Activated CD8-positive, alpha-beta memory T cell treated with anti-CD3 and anti-CD28 coated beads for 1 hour (primary cell): ENCODE measurements at places on chromosomes 3 and 15.

DNA sequence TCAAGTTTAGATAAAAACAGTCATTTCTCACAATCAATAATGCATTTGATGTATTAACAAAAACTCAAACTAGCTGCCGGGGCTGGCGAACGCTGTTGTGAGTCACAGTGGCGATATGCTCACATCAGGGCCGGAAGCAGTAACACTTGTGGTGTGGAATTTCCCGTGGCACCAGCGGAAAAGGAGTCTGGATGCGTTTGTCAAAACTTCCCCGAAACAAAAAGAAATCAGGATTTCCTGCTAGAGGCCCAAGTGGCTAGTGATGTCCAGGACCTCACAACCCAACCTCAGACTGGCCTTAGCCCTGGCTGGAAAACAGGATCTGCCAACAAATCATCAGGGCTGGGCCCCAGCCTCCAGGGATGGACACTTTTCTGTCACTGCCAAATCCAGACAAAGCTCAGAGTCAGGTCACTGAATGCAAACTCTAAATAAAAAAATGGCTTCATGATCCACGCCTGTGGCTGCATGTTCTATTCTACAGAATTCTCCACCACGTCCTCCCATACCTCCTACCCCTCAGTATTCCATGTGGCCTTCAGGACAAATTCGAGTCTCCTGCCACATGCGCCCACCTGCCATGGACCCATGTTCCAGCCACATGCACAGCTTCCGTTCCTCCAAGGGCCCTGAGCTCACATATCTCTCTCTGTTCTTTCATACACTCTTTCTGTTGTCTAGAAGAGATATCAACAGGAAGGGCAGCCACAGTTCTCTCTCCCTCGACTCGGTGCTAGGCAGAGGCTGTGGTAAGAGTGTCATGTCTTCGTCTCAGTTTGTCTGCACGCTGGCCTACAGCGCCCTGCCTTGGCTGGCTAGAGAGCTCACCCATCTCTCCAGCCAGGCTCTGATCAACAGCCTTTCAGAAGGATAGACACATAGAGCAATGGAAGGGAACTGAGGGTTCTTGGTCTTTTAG, 35.4 kb downstream of the EHD4 start:
- DNase-seq: peak; percentile 46

DNA sequence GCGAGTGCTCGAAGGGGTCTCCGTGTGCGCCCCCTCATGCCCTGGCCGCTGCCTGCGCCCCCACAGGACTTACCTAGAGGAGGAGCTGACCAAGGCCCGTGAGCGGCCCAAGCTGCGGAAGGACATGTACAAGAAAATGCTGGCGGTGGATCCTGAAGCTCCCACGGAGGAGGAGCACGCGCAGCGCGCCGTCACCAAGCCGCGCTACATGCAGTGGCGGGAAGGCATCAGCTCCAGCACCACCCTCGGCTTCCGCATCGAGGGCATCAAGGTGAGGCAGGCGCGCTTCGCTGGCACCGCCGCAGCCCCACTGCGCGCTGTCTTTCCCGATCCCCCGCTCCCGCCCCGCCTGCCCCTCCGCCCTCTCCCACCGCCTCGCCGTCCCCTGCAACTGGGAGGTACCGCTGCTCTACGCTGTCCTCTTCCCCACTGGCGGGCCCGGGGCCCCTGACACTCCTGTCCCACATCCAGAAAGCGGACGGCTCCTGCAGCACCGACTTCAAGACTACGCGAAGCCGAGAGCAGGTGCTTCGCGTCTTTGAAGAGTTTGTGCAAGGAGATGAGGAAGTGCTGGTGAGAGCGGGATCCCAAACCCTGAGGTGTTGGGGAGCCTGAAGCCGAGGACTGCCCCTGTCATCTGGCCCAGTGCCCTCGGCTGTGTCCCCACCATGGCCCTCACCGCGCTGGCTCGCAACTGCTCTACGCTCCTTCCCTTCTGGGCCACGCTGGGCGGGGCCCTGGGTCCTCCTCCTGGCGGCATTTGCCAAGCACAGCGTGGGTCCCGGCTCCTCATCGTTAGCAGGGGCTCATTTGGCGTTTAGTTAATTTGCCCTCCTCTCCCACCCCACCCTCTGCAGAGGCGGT, 8.5 kb downstream of the ITPKA start:
- no peak for DNase-seq

DNA sequence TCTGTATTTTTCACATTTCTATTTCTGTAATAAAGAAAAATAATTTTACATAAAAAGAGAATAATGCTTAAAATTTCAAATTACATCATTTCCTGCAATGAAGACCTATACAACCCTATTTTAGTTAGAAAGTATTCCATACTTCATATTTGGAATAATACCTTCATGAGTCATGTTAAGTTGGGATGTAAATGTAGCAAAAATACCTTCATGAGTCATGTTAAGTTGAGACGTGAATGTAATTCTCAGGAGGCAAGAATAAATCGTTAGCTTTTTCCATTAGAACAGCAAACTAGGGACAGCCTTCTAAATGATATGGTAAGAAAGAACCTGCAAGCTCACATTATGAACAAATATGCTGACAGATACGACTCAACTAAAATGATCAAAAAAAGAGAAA, 91.9 kb downstream of the NAALADL2 start:
- no peak for DNase-seq

- no peak for DNase-seq
Observed at GRCh38 chr3:127865941-127866340, 43.6 kb upstream of the MGLL start.

- no peak for DNase-seq
Observed at GRCh38 chr3:23489300-23490158, 286.4 kb downstream of the UBE2E2 start.

DNA sequence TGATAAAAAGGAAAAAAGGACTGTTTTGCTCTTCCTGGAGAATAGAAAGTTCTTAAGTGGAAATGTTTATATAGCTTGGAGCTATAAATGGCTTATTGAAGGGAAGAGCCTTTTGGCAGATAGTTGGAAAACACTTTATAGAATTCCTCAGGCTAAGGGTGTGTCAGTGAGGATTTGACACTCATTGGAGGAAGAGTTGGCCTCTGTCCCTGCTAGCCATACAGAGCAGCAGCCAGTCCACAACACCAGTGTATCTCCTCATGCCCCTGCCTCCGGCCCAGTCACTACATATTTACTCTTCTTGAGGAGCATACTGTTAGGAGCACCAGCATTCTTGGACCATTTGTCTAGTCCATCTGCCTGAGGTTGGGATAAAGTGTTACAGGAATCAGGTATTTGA, 36.2 kb downstream of the KLHL18 start:
- DNase-seq: no peak

DNA sequence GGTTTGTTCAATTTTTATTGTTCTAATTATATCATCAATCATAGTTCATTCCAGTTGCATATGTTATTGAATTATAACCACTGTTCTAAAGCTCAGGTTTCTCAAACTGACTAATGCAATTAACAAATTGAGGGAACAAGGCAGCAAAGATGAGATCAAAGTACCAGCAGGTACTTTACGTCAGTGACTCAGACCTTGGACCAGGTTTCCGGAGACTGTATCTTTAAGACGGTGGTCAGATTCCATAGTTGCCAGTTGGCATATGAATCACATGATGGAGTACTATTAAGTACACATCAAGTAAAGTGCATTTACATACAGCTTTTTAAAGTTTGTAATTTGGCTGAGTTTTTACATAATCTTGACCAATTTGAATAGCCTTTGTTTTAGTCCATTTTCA, 583.6 kb upstream of the ROBO2 start:
- no peak for DNase-seq

DNA sequence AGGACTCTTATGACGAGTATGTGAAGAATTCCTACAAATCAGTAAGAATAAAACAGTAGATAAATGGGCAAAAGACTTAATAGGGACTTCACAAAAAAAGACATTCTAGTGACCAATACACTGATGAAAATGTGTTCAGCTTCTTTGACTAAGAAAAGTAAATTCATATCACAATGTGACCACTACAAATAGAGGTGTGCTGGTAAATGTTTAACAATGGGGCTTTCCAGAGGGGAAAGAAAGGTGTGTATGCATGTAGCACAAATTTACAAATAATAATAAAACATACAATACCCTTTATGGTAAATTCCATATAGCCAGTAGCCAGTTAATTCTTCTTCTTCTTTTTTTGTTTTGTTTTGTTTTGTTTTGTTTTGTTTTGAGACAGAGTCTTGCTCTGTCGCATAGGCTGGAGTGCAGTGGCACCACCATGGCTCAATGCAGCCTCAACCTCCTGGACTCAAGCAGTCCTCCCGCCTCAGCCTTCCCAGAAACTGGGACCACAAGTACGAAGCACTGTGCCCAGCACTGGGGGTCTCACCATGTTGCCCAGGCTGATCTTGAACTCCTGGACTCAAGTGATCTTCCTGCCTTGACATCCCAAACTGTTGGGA, 17.5 kb upstream of the NMD3 start:
- no peak for DNase-seq

DNA sequence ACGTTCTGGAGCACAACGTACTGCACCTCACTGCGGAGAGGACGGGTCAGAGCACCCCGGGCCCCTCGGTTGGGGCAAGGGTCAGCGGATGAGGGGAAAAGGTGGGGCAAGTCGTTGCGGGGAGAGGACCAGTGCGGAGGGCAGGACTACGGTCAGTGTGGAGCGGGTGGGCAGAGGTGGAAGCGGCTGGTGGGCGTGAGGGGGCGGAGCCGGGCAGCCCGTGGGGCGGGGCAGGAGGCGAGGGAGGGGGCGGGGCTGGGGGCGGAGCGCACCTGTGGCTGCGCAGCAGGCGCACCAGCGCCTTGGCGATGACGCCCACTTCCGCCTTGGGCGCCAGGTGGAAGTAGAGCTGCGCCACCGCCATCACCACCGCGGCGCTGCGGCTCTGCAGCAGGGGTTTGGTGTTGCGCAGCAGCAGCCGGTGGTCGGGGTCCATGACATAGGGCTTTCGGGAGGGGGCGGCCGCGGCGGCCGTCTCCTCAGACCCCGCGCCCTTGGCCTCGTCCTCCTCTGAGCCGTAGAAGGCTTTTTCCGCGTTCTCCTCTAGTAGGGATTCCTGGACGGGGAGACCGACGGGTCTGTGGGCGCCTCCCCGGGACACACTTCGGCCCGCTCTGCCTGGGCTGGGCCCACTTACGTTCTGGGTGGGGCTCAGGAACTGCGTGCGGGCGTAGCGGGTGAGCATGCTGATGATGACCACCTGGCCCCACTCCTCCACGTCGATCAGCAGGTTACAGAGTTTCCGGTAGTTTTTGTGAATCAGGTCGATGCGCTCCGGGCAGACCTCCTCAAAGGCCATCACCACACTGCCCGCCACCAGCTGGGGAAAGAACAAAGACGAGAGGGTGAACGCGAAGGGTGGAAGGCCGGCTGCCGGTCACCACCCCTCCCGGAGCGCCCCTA, 29.2 kb downstream of the AP3B2 start:
- DNase-seq: peak; percentile 54

DNA sequence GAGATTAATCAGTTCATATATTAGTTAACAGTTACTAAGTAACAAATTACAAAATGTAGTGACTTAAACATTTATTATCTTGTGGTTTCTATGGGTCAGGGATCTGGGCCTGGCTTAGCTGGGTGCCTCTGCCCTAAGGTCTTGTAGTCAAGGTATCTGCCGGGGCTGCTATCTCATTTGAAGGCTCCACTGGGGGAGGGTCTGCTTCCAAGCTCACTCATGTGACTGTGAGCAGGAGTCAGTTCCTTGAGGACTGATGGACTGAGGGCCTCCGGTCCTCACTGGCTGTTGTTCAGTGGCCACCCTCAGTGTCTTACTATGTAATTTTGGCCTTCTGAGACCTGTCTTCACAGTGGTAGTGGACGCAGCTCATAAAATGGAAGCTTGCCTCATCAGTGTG, 135.9 kb upstream of the PLXNA1 start:
- DNase-seq: no peak

- DNase-seq: no peak
Observed at GRCh38 chr3:153443961-153444360, 281.9 kb downstream of the RAP2B start.

- no peak for DNase-seq
Observed at GRCh38 chr15:54803134-54803808, 393.5 kb downstream of the RSL24D1 start.

DNA sequence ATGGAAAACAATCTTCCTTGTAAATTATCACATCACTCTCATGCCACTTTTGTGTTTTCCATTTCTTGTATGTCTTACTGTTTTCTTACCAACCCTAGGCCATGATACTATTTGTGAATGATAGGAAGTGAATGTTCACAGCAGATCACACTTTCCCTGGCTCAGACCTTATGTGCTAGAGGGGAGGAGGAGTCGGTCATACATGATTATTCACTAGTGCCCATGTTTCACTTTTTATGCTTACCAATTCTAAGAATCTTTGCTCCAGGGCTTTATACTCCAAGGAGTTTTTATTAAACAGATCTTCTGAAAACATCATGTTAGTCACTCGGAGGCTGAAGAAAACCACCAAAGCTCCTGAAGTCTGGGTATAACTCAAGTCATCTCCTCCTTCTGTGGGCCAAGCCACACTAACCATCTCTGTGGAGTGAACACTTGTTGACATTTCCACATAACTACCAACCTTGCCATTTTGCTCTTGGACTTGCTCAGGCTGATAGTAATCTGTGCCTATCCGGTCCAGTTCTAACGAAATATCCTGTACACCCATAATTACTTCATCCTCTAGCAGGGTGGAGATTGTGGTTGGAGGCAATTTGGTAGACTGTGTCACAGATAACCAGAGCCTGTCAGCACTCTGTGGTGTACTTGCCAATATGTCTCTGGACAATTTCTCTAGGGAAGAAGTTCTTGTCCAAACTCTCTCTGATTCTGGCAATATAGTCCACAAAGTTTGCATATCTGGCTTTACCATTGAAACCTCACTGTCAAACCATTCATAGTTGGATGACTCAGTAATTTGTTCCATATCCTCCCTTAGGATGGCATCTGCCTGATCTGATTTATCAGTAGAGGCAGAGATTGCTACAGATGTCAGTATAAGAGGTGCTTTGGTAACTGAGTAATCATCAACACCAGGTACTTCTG, 76.8 kb downstream of the IMPG2 start:
- DNase-seq: no peak

- DNase-seq: no peak
Observed at GRCh38 chr3:28109829-28110228, 131.6 kb upstream of the CMC1 start.

DNA sequence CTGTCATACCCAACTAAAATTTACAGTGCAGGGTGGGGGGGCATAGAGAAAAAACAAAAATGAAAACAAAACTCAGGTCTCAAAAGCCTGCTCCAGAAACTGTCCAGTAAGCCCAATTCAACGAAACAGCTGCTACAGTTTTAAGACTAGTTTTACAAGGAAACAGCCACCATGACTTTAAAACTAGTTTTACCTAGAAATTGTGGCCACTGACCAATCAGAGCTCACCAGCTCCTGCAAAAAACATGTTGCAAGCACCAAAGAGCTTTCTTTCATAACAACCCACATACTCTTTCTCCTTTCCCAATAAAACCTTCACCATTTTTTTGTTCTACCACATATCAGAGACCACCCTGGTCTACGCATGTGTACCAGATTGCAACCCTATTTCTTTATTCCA, 7.3 kb upstream of the CFAP91 start:
- DNase-seq: no peak

DNA sequence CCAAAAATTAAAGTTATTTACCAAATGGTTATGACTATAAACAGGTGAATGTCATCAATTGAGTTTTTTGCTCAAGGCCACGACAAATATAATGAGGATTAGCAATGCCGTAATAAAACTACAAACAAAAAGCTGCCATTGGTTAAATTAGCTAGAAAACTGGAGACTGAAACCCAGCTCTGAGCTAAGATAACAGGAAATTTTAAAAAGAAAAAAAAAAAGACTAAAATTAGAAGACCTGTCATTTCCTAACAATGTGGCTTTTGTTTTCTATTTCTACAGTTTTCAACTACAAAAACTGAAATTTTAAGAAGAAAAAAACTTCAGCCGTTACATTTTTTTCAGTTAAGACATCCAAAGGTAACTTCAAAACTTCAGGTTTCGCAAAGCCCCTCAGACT, 9.7 kb downstream of the SLC12A6 start:
- no peak for DNase-seq

GRCh38 chr3:52477076-52477795, 17.9 kb upstream of the STAB1 start:
- DNase-seq: no peak
